ENCODE measurements at places on chromosomes 2 and 18. TPM values are rescaled to one million over a fixed set of nuclear protein-coding genes. Genes with fewer than 3 reads are reported as not detected.

- H3K27ac ChIP-seq: peak overlapping the region; percentile 94
- H3K4me1 ChIP-seq: no peaks in the 10 kb centered on the region
These were observed 3.7 kb upstream of the ZEB2 start for GRCh38 chr2:144523596-144524117.

- no peaks in the 10 kb centered on the region for H3K4me1 ChIP-seq
- DNase-seq: no peak
- H3K27ac ChIP-seq: no peak overlapping the region
- no peaks in the 10 kb centered on the region for H3K36me3 ChIP-seq
These were observed 274.8 kb upstream of the TRIB2 start for GRCh38 chr2:12441750-12442475.

DNA sequence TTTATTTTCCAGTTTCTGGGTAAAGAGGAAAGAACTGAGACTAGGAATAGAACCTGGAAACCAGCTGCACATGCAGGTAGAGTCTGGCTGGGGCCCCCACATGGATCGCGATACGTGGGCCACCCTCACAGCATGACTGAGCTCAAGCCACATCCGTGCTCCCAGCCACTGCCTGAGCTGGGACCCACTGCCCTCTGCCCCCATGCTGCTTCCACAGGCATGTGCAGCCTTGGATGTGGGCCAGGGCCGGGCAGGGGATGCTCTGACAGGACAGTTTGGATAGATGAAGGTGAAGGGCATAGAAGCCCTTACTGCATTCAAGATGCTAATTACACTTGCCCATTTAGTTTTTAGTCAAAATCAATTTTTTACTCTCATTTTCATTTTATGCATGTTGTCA, 321.2 kb downstream of the DCDC2C start:
- H3K27me3 ChIP-seq: no peaks in the 10 kb centered on the region
- H3K4me1 ChIP-seq: no peaks in the 10 kb centered on the region

DNA sequence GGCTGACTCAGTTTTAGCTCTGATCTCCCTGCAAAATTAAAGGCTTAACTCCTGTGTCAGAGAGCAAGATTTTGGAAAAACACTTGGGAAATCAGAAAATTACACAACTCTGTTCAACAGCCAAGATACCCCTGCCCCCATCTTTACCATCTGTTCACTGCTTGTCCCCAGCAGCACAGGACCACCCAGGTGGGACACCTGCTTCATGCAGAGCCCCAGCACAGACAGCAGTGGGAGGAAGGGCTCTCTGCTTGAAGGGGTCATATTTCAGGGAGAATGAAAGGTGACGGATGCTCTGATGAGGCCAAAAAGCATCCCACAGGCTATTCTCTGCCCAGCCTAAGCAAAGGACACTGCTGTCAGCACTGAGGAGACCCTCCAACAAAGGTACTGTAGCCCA, 584.6 kb upstream of the KLHL29 start:
- H3K4me3 ChIP-seq: no peak overlapping the region
- no peak for DNase-seq
- H3K27me3 ChIP-seq: no peaks in the 10 kb centered on the region
- no peaks in the 10 kb centered on the region for H3K4me1 ChIP-seq
- H3K27ac ChIP-seq: no peak overlapping the region

- no peak for DNase-seq
- no peaks in the 10 kb centered on the region for H3K27me3 ChIP-seq
- no peaks in the 10 kb centered on the region for H3K36me3 ChIP-seq
- no peak overlapping the region for H3K27ac ChIP-seq
These were observed 62.8 kb downstream of the GALNT14 start for GRCh38 chr2:31075431-31075830.

DNA sequence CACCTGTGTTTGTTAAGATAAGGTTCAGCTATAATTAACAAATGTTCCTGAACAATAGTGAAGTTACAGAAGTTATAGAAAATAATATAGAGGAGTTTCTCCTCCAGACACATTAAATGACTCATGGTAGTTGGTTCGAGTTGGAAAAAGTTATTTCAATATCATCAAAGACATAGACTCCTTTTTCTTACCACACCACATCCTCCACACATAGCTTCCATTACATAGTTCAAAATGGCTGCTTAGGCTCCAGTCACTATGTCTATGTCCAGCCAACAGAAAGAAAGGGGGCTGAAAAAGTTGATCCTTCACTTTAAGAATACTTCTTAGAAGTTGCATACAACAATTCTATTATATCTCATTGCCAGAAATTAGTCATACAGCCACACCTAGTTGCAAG, 50.7 kb downstream of the DYNAP start:
- H3K36me3 ChIP-seq: no peaks in the 10 kb centered on the region
- no peak overlapping the region for H3K27ac ChIP-seq
- H3K4me1 ChIP-seq: no peaks in the 10 kb centered on the region
- no peaks in the 10 kb centered on the region for H3K27me3 ChIP-seq
- no peak for DNase-seq

- no peak for DNase-seq
- H3K27ac ChIP-seq: no peak overlapping the region
- no peaks in the 10 kb centered on the region for H3K36me3 ChIP-seq
- H3K4me1 ChIP-seq: no peaks in the 10 kb centered on the region
- no peak overlapping the region for H3K4me3 ChIP-seq
- H3K27me3 ChIP-seq: no peaks in the 10 kb centered on the region
These were observed 76.6 kb downstream of the NEB start for GRCh38 chr2:151657667-151658076.

DNA sequence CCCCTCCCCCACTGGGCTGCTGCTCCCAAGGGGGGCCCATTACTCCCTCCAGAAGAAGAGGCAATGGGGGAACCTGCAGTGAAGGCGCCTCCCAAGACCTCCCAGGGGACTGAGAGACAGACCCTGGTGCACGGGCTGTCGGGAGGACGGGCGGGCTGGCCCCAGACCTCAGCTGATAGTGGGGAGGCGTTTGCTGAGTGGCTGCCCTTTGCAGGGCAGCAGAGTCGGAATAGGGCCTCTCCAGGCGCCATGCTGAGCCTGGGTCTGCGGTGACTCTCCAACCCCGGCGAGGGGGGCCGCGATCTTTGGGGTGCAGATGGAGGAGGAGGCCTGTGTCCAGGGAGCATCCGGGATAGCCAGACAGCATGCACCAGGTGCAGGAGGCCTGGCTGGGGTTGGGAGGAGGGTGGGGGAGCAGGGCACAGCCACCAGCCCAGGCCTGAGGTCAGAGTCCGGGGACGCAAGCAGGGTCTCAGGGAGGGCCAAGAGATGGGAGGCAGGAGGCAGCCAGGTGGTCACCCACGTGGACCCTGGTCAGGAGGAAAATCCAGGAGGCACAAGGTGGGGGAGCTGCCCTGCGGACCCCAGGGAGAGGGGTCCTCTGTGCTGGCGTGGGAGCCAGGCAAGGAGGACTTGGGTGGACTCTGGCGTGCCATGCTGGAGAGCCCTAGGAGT, 11.0 kb downstream of the CROCC2 start:
- no peaks in the 10 kb centered on the region for H3K27me3 ChIP-seq
- no peak for DNase-seq
- no peak overlapping the region for H3K4me3 ChIP-seq
- H3K4me1 ChIP-seq: peaks cover 64% of the 10 kb centered on the region

- H3K4me1 ChIP-seq: peaks cover 6% of the 10 kb centered on the region
- peaks cover under 1% of the 10 kb centered on the region for H3K27me3 ChIP-seq
- no peak overlapping the region for H3K27ac ChIP-seq
- no peak overlapping the region for H3K4me3 ChIP-seq
- H3K36me3 ChIP-seq: no peaks in the 10 kb centered on the region
These were observed 84.9 kb downstream of the CMPK2 start for GRCh38 chr2:6780765-6781274.

GRCh38 chr18:79070486-79070885, 1.3 kb downstream of the ATP9B start:
- DNase-seq: no peak
- no peak overlapping the region for H3K27ac ChIP-seq
- peaks cover 3% of the 10 kb centered on the region for H3K4me1 ChIP-seq
- no peaks in the 10 kb centered on the region for H3K36me3 ChIP-seq
- H3K4me3 ChIP-seq: peak overlapping the region; percentile 98

DNA sequence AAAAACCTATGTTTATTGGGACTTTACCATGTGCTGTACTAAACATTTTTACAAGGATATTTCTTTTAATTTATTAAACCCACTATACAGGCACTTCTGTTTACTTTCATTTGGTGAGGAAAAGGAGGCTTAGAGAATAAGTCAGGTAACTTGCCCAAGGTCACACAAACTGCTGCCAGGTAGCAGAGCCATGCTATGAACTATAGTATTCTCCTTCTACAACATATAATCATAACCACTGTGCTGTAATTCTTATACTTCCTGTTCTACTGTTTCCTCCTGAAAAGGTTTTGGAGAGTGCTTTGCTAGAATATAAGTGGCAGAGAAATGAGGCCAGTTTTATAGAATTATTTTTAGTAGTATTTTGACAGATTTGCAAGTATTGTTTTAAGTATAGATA, 29.5 kb downstream of the SLC39A10 start:
- DNase-seq: no peak
- H3K27me3 ChIP-seq: no peaks in the 10 kb centered on the region
- no peak overlapping the region for H3K4me3 ChIP-seq
- H3K27ac ChIP-seq: no peak overlapping the region
- H3K36me3 ChIP-seq: no peaks in the 10 kb centered on the region

DNA sequence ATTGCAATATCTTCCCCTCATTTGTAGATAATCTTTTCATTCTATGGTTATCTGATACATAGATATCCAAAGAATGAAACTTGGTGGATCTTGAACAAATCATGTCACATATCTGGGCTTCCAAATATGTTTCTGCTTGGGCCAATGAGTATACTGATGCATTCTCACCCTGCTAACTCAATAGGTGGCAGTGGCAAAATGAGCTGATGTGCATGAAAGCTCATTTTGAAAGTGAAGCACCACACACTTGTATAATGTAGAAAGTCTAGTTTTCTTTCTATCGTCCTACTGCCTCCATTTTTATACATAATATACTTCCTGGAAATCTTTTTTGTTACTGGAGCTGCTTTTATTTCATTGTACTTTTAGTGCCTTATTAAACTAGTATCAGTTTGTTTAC, 208.2 kb downstream of the PRKCE start:
- no peaks in the 10 kb centered on the region for H3K36me3 ChIP-seq
- no peaks in the 10 kb centered on the region for H3K27me3 ChIP-seq
- DNase-seq: no peak
- H3K27ac ChIP-seq: no peak overlapping the region
- H3K4me3 ChIP-seq: no peak overlapping the region
- peaks cover 7% of the 10 kb centered on the region for H3K4me1 ChIP-seq

DNA sequence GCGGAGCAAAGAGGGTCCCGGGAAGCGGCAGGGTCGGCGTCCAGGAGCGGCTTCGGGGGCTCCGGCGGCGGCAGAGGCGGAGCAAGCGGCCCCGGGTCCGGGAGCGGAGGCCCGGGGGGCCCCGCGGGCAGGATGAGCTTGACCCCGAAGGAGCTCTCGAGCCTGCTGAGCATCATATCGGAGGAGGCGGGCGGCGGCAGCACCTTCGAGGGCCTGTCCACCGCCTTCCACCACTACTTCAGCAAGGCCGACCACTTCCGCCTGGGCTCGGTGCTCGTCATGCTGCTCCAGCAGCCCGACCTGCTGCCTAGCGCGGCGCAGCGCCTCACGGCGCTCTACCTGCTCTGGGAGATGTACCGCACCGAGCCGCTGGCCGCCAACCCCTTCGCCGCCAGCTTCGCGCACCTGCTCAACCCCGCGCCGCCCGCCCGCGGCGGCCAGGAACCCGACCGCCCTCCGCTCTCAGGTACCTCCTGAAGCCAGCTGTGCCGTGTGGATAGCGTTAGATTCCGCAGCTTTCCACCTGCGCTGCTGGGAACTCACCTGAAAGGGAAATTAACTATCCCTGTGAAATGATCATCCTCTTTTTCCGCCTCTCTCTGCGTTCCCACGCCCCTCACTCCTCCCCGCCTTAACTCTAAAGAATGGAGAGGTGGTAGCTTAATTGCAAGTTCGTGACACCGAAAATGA, 472 bp downstream of the CNOT11 start:
- H3K4me1 ChIP-seq: peaks cover 37% of the 10 kb centered on the region
- H3K27me3 ChIP-seq: no peaks in the 10 kb centered on the region
- DNase-seq: peak; percentile 22
- H3K27ac ChIP-seq: peak overlapping the region; percentile 97
- H3K4me3 ChIP-seq: peak overlapping the region; percentile 99
- peaks cover 7% of the 10 kb centered on the region for H3K36me3 ChIP-seq

DNA sequence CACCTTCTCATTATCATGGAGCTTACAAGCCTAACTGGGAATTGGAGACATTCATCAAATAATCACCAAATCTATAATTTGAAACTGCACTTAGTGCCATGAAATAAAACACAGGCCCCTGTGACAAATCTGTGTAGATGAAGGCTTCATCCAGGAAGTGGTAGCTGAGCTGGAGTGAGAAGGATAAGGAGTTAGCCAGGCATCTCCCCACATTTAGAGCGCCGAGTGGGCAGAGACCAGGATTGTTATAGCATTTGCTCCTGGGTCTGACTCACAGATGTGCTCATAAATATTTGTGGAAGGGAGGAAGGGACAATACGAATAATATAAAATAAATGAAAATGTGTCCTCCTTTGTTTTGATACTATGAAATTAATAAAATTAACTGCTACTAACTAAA, 2.5 kb upstream of the MAT2A start:
- H3K27ac ChIP-seq: peak overlapping the region; percentile 50
- no peaks in the 10 kb centered on the region for H3K27me3 ChIP-seq
- DNase-seq: no peak
- no peaks in the 10 kb centered on the region for H3K36me3 ChIP-seq

DNA sequence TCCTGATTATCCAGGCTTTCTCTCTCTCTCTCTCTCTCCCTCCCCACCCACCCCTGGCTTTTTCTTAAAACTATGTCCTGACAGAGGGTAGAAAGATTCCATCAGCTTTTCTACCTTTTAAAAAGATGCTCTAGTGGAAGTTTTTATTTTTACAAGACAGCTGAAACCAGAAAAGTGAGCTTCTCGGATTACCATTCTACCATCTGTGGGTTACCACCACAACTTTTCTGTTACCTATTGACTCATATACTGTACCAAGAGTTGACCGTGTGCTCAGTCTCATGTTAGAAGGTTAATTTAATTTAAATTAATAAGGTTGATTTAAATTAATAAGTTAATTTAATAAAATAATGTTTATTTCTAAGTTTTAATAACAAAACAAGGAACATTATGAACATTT, 137.6 kb downstream of the UPP2 start:
- H3K27me3 ChIP-seq: no peaks in the 10 kb centered on the region
- H3K4me3 ChIP-seq: no peak overlapping the region
- no peaks in the 10 kb centered on the region for H3K36me3 ChIP-seq
- DNase-seq: no peak

DNA sequence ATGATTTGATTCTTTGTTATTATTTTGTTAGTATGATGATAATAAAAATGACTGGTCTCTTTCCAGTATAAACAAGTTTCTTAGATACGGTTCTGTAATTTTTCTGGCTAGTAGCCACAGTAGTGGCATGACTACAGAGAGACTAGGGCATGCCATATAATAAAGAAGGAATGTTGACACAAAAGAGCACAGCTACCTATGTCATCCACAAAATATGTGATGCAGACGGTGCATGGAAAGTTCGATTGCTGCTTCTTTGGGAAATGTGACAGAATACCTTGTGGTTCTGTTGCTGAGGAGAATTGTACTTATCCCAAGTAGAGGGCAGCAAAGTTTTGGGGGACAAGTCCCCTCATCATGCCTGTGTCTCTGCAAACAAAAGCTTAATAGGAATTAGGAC, 26.1 kb upstream of the SETBP1 start:
- no peaks in the 10 kb centered on the region for H3K27me3 ChIP-seq
- no peak overlapping the region for H3K4me3 ChIP-seq
- H3K4me1 ChIP-seq: peaks cover 9% of the 10 kb centered on the region
- no peak for DNase-seq

GRCh38 chr2:125310657-125311364, 1285.7 kb downstream of the CNTNAP5 start:
- no peaks in the 10 kb centered on the region for H3K27me3 ChIP-seq
- H3K27ac ChIP-seq: no peak overlapping the region
- no peaks in the 10 kb centered on the region for H3K36me3 ChIP-seq
- H3K4me1 ChIP-seq: no peaks in the 10 kb centered on the region
- H3K4me3 ChIP-seq: no peak overlapping the region

CCDC68 gene
- total RNA-seq: 0.11 TPM

NFATC1 gene
- total RNA-seq: 2.1 TPM

IL36RN gene
- total RNA-seq: 37.2 TPM

FAM161A gene
- 0.92 TPM for total RNA-seq
